CD4-positive, alpha-beta T cell treated with Interleukin-21 for 1 hour (primary cell): ENCODE measurements at places on chromosomes 2 and 18.

DNA sequence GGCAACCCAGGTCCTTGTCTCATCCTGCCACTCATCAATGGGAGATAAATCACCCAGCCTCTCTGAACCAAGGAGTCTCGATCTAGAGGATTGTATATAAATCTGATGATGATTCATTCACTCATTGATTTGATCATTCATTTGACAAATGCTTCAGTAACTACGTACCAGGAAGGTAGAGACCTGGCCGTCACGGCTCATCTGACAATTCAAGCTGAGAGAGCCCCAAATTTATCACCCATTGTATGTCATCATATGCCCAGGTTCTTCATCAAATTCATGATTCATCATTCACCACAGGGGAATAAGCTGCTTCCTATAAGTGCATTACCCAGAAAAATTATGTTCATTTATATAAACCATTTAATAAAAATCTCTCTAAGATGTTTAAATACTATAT, 116.9 kb downstream of the FAM161A start:
- no peak for DNase-seq

GRCh38 chr2:187574969-187575750, 20.9 kb upstream of the TFPI start:
- DNase-seq: no peak

GRCh38 chr18:80148326-80149199, 39.5 kb downstream of the ADNP2 start:
- no peak for DNase-seq

DNA sequence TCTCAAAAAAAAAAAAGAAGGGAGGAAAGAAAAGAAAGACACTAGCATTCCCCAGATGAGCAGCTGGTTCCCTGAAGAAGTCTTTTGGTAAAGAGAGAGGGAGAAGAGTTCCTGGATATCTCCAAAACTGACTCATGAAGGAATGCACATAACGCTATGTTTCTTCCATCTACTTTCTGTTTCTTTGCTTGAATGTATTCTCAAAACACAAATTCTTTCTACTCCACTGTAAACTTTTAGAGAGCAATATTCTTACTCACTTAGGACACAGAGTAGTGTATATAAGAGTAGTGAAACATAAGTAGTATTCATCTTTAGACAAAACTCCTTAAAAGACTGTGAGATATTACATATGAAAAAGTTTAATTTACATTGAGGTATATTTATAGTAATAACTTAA, 64.2 kb downstream of the TRIP12 start:
- DNase-seq: no peak

GRCh38 chr2:10221443-10221842, 81.3 kb upstream of the HPCAL1 start:
- DNase-seq: no peak

- no peak for DNase-seq
Observed at GRCh38 chr2:65025453-65026123, 30.6 kb upstream of the CEP68 start.

GRCh38 chr2:100803334-100803733, 16.6 kb upstream of the NPAS2 start:
- no peak for DNase-seq

DNA sequence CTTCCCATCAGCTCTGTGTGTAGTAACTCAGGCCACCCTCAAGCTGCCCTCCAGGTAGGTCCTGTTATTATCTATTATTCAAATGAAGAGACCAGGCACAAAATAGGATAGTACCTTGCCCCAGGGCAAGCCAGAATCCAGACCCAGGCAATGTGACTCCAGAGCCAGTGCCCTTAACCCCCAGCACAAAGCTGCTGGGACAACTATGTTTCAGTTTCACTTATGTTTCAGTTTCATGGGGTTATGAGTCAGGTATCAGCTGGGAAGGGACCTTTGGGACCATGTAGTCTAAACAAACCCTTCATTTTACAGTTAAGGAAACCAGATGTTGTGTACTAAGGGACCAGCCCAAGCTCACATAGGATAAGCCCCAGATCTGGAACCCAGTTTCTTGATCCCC, 10.0 kb downstream of the HK2 start:
- DNase-seq: peak; percentile 52

DNA sequence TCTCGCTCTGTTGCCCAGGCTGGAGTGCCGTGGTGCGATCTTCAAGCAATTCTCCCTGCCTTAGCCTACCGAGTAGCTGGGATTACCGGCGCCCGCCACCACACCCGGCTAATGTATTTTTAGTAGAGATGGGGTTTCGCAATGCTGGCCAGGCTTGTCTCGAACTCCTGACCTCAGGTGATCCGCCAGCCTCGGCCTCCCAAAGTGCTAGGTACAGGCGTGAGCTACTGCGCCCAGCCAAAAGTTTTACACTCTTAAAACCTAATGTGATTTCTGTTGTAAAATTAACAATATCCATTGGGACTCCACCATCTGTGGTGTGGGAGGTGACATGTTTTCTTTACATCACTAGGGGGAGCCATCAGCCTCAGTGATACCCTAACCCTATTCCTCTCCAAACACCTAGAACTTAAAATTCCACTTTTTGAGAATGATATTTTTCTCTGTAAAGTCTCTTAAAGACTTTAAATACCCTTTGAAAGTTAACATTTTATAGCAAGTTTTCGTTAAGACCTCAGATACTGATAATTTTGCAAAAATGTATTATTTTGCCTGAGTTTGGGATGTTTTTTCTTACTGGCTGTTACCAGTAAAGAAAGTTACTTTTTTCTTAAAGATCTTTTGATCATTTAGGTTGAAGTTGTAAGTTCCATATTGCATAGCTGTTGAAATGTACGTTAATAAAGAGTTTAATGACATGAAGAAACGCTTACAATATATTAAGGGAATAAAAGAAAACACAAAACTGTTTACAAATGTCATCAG, 11.6 kb upstream of the EIF2AK2 start:
- DNase-seq: peak; percentile 56

DNA sequence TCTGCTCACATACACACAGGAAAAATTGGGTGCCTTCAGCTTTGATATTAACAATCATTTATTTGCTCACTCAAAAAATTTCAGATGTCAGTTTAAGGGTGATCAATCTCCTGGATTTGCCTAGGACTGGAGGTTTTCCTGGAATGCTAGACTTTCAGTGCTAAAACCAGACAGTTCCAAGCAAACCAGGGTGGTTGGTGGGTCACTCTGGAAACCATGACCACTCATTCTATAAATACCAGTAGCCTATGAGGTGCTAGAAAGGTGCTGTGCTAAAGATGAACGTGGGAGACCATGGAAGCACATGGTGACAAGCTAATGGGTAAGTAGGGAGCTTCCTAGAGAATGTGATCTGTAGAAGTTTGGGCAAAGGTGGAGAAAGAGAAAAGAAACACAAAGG, 25.4 kb upstream of the STPG4 start:
- DNase-seq: no peak

GRCh38 chr2:14826518-14826917, 194.0 kb downstream of the LRATD1 start:
- no peak for DNase-seq

GRCh38 chr2:36889795-36890194, 76.5 kb downstream of the STRN start:
- no peak for DNase-seq

DNA sequence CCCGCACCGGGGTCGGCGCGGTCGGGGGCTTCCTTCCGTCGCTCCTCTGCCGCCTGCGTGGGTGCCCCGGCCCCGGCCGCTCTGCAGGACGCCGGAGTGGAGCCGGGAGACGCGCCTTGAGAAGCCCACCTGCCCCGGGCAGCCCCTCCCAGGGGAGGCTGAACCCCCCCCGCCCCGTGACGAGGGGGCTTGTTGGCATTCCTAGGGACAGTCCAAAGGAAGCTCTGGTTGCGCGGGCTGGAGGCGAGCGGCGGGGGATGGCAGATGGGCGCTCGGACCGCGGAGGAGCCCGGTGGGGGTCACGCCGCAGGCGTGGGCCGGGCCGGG, 133.5 kb upstream of the MGAT5 start:
- DNase-seq: no peak

- DNase-seq: no peak
Observed at GRCh38 chr2:42138163-42139015, 30.8 kb upstream of the EML4 start.

DNA sequence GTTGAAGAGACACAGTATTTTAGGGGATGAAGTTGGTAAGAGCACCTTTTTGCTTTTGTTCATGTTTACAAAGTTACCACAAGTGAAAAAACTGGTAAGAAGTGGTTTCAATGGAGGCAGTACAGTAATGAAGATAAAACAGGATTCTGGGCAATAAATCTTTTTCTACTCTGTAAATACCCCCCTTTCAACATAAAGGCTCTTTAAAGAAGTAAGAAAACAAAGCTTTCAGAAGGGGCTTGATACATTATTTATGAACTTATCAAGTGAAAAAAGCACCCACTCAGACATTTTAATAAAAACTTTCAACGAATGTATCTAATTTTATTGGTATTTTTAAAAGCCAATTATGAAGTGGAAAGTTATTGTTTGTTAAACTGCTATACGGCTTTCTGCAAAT, 522.9 kb downstream of the ZEB2 start:
- DNase-seq: no peak

GRCh38 chr2:158743879-158744278, 51.2 kb upstream of the DAPL1 start:
- DNase-seq: no peak

GRCh38 chr18:32310101-32310500, 120.3 kb downstream of the MEP1B start:
- DNase-seq: no peak

- no peak for DNase-seq
Observed at GRCh38 chr2:207694811-207695281, 16.6 kb upstream of the CCNYL1 start.

DNA sequence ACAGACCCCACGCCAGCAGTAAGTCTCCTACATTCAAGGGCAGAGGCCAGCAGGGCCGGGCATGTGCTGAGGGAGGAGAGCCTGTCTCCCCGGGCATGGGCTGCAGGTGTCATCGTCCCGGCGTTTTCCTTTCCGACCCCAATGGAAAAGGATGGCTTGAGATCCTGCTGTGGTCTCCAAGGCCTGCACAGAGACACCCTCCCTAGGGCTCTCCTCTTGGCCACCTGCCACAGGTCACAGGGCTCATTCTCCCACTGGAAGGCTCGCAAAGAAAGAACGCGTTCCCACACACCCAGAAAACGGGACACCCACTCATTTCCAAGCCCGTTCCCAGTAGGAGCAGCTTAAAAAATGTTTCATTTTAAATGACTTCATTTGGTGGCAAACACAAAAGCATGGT, 41.0 kb downstream of the DIPK1C start:
- DNase-seq: no peak

GRCh38 chr2:145325485-145325884, 805.6 kb upstream of the ZEB2 start:
- no peak for DNase-seq

GRCh38 chr2:197255543-197255942, 55.0 kb downstream of the ANKRD44 start:
- DNase-seq: peak; percentile 86

DNA sequence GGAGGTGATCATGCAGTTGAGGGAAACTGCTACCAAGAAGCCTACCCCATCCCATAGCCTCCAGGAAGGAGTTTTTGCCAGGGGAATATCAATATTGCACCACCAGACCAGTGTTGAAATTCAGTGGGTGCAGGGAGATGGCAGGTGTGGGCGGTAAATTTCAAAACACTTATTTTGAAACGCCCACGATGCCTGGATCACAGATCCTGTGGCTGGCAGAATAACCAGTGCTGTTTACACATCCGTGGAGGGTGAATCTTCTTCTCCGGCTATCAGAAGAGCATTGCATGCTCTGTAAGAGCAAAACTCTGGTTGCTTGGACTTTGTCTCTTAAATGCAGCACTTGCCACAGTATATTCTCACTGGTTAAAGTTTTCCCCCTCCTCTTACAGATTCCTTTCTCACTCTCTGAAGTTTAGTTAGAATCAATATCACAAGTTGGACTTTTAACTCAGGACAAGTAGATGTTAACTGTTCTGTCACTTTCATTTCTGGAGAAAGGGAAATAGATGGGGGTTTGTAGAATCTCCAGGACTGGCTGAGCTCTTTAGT, 70.5 kb upstream of the ZCCHC2 start:
- DNase-seq: peak; percentile 2

DNA sequence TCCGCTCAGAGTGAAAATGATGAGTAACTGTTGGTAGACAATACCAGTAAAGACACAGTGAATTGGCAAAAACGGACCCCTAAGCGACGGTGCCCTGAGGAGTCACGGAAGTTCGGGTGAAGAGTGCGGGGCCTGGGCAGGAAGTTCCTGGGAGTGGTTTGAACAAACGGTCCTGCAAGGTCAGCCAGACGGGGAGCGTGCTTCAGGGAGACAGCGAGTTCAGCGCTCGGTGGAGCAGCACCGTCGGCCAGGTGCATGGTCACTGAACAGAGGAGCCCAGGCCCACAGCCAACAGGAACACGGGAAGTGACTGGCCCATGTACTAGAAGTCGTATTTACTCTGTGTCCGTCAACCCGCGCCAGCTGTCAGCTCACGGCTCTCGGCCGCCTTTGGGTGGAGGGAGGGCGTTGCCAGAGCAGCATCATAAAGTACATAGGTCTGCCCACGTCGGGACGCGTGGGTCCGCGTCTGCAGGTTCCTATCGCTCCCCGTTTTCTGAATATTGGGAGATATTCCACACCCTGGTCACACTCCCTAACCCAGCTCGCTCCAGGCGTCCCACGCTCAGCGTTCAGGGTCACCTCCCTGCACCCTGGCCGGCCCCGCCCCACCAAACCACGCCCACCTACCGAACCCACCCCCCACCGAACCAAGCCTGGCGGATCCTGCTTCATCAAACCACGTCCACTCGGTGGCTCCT, 75.6 kb upstream of the UXS1 start:
- DNase-seq: peak; percentile 18

GRCh38 chr2:227782804-227783203, 30.8 kb upstream of the CCL20 start:
- DNase-seq: no peak

DNA sequence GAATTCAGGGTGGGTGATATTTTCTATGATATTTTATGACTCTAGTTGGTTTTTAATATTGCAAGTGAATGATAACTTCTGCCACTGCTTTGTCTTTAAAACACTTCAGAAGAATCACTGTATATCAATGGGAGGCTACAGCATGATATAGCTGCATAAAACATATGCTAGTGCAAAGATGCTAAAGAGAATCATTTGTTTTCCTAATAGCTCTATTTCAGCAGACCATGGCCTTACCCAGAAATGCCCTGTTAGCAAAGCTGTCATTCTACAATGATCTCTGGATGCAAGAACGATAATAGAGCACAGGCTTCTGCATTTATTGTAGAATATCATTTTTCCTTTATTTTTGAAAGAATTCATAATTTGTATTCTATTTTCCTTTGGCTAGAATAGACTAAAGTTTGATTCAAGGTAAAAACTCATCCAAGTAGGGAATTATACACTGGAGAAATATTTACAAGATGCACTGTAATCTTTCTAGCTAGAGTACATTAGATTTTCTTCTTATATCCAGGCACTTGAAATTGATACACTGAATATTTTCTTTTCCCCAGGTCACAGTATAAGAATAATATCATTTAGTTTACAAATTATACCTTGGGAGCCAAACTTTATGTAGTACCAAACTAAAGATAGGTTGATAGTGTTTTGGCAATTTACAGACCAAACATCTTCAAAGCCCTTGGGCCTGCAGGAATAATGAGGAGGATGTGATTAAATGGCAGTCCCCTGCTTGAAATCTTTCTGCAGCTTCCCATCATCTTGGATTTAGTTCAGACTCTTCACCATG, 252.6 kb upstream of the LINC00305 start:
- DNase-seq: no peak
